ENCODE measurements at places on chromosomes 3 and 15.

GRCh38 chr3:42439261-42440115 is 29.1 kb upstream of the LYZL4 start:
- no peak for DNase-seq

DNA sequence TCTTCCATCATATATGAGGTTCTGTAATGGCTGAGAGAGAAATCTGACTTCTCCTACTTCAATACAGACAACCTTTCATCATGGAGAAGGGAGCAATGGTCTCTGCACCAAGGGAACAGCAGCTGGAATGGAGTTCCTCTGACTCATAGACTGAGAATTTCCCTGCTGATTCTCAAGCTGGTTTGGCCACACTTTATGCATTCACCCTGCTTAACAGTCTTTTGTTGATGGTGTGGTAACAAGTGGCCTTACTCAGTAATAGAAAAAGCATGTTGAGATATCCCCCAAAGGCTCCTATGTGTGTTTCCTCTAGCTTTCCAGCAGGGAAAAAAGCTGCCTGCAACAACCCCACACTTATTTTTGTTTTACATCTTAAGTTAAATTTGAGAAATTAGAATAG is 138.1 kb downstream of the GREM1 start:
- DNase-seq = no peak

DNA sequence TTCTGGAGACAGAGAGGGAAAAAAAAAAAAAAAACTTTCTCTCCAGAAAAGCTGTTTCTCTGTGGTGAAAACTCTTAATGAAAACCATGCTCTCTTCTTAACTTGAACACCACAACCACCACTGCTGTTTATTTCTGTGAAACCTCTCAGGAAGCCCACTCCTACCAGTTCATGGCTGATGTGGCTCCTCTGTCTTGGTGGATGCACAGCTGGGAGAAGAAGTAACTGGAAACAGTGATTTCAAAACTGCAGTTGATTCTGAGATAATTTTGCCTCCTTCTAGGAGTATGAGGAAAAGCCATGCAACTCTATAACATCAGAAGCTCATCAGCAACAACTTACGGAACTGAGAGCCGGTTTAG is 40.2 kb upstream of the PYGO1 start:
- DNase-seq = no peak

GRCh38 chr15:97817276-97817890 is 143.1 kb upstream of the ARRDC4 start:
- no peak for DNase-seq

- DNase-seq = no peak
These were observed 327.4 kb downstream of the NAALADL2 start for GRCh38 chr3:175186511-175186910.

DNA sequence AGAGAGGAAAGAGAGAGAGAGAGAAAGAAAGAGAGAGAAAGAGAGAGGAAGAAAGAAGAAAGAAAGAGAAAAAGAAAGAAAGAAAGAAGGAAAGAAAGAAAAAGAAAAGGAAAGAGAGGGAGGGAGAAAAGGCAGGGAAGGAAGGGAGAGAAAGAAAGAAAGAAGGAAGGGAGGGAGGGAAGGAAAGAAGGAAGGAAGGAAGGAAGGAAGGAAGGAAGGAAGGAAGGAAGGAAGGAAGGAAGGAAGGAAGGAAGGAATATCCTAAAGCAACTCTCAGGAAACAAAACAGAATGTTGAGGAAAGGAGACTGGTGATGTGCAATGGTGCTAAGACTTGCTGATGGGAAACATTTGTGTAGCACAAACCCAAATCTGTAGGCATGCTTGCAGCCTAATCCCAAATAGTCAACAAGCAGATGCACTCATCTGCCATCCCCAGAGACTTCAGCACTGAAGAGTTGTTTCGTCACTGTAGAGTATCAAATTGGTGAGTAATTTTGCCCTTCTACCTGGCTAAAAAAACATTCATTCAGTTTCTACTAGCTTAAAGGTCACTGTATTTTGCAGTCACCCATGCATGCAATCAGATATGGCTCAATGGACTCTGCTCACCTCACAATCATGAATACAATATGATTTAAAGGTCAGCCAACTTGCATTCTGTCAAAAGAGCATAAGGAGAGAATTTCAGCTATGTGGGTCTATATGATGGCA is 480.3 kb downstream of the FGF12 start:
- DNase-seq = no peak
